SK-N-DZ (cell line): ENCODE measurements at places on chromosomes 11 and 22.

GRCh38 chr22:25564320-25564978 lies at the start of gene GRK3:
Gene GRK3 (plus strand): TSS chr22:25564675. CDS start chr22:25565041, 366 bp downstream.
- peak; percentile 93 for DNase-seq

GRCh38 chr11:64877390-64878222 lies 815 bp downstream of the EHD1 start:
- DNase-seq: no peak

DNA sequence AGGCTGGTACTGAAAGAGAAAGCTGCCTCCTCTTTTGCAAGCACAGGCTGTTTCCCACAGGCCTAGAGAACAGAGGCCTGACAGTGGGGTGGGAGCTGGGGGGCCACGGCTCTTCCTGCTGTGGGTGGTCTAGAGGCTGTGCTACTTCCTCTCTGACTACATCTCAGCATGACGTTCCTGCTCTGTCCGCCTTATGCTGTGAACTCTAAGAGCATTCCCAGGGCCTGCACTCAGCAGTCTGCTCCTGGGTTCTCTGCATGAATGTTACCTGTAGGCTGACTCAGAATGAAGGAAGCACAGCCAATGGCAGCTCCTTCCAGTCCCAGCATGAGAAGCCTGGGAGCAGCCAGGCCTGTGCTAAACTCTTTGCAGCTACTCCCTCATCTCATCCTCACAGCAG lies 534.3 kb downstream of the NTM start:
- DNase-seq: no peak

GRCh38 chr22:22696104-22696503 lies 51.7 kb downstream of the GGTLC2 start:
- DNase-seq: no peak

DNA sequence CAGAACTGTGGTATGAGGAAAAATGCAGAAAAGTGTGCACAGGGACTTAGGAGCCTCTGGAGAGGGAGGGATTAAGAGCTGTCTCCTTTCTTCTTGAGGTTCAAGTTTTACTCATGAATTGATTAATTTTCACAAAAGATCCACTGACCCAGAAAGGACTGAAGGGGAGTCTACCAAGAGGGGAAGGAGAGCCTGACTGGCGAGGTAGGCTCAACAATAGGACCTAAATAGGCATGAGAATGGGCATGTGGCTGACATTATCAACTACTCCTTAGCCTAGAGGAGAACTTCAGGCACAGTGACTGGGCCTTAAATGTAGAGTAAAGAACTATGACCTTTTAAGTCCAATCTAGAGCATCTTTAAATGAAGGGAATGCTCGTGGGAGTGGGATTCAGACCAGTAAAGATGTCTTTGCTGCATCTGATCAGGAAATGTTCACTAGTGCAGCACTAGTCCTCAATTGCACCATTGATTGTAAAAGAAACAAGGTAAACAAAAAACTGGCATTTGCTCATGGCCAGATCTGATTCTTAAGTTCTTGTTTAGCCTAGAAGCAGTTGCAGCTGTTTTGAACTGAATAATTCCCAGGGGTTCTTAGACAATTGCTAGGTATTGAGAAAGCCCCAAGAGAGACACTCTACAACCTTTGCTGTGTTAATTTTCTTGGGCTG lies 135.6 kb downstream of the RAB38 start:
- DNase-seq: no peak

- no peak for DNase-seq
These were observed 21.2 kb downstream of the ARRB1 start for GRCh38 chr11:75330291-75330690.

GRCh38 chr11:70402685-70403084 lies 4.4 kb downstream of the CTTN start:
- DNase-seq: no peak

- DNase-seq: no peak
These were observed 1.9 kb downstream of the NUMA1 start for GRCh38 chr11:72078477-72078876.

DNA sequence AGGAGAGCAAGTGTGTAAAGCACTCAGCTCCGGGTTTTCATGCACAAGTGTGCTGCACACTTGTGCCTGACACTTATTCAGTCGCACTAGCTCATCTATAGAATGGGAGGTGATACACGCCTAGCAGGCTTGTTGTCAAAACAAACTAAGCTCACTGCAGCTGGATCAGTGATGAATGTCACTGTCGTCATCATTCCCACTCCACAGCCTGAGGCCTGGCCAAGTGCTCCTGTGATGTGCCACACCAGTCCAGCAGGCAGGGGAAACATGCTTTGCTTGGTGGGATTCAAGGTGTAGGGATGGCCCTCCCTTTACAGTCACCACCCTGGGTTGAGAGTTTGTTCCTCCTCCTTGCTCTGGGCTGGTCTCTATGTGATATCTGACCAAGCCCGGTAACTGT lies 6.8 kb downstream of the MPST start:
- DNase-seq: no peak

- DNase-seq: no peak
These were observed 6.5 kb downstream of the TKFC start for GRCh38 chr11:61339490-61339878.

- no peak for DNase-seq
These were observed 835 bp upstream of the ANO9 start for GRCh38 chr11:442611-443081.

- DNase-seq: no peak
These were observed 41.7 kb downstream of the SHISAL1 start for GRCh38 chr22:44271010-44271500.

DNA sequence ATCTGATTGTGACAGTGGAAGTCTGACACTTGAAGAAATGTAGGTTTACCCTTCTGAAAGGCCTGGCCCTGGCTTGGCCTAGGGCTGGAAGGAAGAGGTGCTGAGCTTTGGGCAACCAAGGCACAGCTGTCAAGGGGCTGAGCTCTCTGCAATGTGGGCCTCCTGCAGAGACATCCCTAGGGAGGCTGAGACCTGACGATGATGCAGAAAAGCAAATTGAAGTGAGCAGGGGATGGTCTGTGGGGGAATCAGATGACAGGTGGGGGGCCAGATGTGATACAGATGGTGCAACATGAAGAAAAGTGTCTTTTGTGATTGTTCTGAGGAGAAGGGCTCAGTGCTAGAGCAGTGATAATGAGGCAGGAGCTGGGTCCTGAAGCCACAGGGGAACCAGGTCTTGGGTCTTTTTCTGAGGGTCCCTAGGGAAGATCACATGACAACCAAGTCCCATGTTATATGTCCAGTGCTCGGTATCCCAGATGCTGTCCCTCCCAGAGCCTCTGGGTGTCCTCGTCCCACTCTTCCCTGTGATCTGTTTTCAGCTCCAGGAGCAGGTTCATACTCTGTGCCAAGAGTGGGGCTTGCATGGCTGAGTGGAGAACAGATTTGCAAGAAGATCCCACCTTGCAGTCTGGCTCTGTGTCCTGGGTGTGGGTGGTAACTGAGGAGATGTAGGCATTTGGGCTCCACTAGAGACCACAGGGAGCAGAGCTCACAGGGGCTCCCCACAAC lies 79.9 kb upstream of the VPREB1 start:
- no peak for DNase-seq

GRCh38 chr11:12052676-12053605 lies 44.5 kb upstream of the DKK3 start:
- peak; percentile 41 for DNase-seq

DNA sequence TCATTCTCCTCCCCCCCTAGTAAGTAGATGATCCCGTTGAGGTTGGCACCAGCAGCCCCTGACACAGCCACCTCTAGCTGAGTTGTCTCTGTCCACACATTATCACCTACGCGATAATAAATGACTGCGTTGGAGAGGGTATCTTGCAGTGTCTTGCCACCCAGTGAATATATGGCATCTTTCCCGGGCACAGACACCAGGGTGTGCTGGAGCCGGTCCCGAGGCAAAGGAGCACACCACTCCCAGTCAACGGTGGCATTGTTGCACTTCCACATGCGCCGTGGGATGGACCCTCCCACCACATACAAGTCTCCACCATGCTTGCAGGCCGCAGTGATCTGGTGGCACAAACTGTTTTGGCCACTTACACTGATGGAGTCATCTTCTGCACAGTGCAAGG lies 5.4 kb downstream of the KBTBD4 start:
- no peak for DNase-seq

DNA sequence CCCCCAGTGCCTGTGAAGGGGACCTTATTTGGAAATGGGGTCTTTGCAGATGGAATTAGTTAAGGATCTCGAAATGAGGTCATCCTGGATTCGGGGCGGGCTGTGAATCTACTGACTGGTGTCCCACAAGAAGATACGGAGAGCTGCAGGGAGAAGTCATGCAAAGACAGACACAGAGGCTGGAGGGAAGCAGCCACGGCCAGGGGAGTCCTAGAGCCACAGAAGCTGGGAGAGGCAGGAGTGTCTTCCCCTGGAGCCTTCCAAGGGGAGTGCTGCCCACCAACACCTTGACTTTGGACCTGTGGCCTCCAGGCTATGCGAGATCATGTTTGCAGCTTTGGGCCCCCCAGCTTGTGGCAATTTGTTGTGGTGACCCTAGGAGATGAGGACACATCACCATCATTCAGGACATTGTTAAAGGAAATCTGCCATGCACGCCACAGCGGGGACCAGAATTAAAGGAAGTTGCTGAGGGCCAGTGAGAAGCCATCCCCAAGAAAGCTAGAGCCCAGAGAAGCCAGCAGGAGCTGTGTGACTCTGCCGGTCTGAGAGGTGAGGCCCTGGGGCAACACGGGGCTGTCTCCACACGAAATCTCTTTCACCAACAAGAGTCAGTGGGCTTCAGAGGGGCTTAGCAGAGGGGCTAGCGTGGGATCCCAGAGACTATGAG lies 434.7 kb downstream of the BRD1 start:
- DNase-seq: no peak
